ENCODE measurements at places on chromosomes 5 and 9. TPM values are rescaled to one million over a fixed set of nuclear protein-coding genes. Genes with fewer than 3 reads are reported as not detected.

HSD17B4 gene
- 167 TPM for total RNA-seq

MLANA gene
- total RNA-seq = not detected

ANXA2R gene
- total RNA-seq = 3.1 TPM

PRDM9 gene
- total RNA-seq = not detected

LCP2 gene
- total RNA-seq = not detected

KLHL3 gene
- total RNA-seq = 13.2 TPM

SPINK6 gene
- not detected for total RNA-seq

ETF1 gene
- total RNA-seq = 101 TPM

CDC25C gene
- total RNA-seq = 6.6 TPM

SLC4A9 gene
- not detected for total RNA-seq

MED10 gene
- total RNA-seq = 10.5 TPM

C8G gene
- 0.19 TPM for total RNA-seq

CCNI2 gene
- not detected for total RNA-seq

HMMR gene
- total RNA-seq = 36.1 TPM

BBLN gene
- total RNA-seq = 19.5 TPM

WDR5 gene
- total RNA-seq = 20.1 TPM

FBP2 gene
- total RNA-seq = not detected

FSTL4 gene
- total RNA-seq = not detected

AGXT2 gene
- not detected for total RNA-seq

SLC6A18 gene
- not detected for total RNA-seq

GFI1B gene
- total RNA-seq = not detected

ZBTB26 gene
- 3.7 TPM for total RNA-seq

SH3PXD2B gene
- 19.5 TPM for total RNA-seq

CAMK2A gene
- not detected for total RNA-seq

ANKRD18B gene
- 0.94 TPM for total RNA-seq

NREP gene
- 51.6 TPM for total RNA-seq

NUTM2G gene
- total RNA-seq = not detected

All from endothelial cell of coronary artery (primary cell).